ENCODE measurements at places on chromosomes 7 and 10.
A peak's percentile ranks its signal among the peaks of the same experiment; 100 is the strongest.

DNA sequence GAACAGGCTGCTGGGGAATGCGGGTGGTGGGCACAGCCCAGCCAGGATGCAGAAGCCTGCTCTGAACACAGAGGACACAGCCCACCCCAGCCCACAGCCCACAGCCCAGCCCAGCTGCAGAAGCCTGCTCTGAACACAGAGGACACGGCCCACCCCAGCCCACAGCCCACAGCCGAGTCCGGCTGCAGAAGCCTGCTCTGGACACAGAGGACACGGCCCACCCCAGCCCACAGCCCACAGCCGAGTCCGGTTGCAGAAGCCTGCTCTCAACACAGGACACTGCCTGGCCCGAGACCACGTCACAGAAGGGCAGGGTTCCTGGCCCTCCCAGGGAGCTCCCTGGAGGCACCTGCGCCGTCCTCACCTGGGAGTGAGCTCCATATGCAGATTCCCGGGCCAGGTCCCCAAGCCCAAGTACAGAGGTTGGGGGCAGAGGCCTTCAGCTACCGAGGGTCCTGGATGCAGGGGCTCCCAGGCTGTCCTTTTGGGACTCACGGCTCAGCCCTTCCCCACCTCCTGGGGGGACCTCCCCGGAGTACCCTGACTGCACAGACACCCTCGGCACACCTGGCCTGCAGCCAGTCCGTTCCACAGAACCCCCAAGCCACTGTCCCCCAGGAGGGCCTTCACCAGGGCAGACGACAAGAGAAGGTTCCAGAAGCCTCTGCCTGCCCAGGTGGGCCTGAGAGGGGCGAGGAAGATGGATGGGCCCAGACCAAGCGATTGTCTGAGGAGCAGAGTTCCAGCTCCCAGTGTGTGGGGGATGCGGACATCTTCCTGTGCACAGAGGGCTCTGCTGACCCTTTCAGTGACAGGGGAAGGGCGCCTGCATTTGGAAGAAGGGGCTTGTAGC lies 23.7 kb upstream of the FOXL3 start:
- no peak for DNase-seq

DNA sequence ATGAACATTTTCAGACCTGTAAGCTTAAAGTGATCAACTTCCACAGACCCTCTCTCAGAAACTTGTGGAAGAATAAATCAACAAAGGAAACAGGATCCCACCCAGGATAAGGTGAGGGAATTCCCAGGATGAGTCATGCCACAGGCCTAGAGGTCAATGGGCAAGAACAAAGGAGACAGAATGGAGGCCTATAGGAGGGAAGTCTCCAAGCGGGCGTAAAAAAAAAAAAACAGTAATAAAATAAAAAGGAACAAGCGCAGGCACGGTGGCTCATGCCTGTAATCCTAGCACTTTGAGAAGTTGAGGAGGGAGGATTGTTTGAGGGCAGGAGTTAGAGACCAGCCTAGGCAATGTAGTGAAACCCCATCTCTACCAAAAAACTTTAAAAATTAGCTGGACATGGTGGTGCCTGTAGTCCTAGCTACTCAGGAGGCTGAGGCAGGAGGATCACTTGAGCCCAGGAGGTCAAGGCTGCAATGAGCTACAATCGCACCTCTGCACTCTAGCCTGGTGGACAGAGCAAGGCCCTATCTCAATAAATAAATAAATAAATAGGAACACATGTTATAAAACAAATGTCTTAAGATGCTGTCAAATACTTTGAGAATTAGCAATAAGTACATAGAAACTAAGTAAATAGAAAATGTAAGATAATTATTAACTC lies 8.4 kb downstream of the SORBS1 start:
- no peak for DNase-seq

- DNase-seq: no peak
These were observed 42.2 kb downstream of the AOAH start for GRCh38 chr7:36682102-36682501.

- no peak for DNase-seq
These were observed 6.9 kb downstream of the ADAP1 start for GRCh38 chr7:947391-948210.

- no peak for DNase-seq
These were observed 12.3 kb upstream of the IFT22 start for GRCh38 chr7:101333912-101334311.

- no peak for DNase-seq
These were observed 111.2 kb downstream of the GALNT11 start for GRCh38 chr7:152136686-152137085.

DNA sequence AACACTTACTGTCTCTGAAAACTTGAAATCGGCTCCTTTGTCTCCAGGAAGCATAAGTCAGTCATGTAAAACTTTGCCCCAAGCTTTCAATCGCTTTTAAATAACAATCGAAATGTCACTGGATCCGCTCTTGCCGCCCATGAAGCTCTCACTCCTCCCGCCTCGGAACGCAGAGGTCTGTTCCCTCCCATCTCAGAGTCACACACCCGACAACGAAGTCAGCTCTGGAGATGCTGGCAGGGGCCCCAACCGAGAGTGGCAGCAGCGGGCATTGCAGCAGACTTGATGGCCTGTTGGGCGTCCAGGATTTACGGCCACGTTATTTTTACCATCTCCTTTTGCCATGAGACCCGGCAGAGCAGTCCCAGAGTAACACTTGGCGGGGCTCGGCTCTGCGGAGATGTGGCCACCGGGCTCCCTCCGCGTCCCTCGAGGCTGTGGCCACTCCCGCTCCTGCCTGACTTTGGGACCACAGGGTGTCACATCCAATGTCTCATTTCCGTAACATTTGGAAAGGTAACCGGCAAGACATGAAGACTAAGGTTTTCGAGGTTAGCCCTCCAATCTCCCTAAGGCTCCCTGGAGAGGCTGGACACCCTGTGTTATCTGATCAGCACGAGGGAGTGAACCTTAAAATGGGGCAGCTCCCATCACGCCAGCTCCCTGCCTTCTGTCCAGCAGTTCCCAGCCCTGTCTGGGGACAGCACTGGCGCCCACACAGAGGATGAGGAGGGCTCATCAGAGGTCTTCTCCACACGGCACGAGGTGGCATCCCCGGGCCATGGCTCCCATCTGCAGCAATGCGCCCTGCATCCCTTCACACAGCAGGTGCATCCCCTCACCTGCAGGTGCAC lies 62.8 kb upstream of the ADGRA1 start:
- DNase-seq: no peak

DNA sequence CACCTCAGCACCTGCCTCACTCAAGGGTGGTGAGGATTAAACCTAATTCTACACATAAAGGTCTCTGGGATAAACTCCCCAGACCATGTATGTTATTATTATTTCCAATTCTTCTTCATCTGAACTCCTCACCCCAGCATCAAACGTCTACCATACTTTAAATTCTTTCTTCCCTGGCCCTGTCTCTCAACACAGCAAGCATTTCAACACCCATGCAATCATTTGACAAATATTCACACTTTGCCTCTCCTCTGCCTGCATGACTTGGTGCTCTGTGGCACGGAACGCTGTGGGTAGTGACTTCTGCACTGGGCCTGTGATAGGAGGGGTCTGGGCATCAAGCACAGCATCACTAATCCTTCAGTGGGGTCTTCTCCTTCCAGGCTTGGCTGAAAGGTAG lies 490.8 kb downstream of the TNS3 start:
- DNase-seq: peak; percentile 18

DNA sequence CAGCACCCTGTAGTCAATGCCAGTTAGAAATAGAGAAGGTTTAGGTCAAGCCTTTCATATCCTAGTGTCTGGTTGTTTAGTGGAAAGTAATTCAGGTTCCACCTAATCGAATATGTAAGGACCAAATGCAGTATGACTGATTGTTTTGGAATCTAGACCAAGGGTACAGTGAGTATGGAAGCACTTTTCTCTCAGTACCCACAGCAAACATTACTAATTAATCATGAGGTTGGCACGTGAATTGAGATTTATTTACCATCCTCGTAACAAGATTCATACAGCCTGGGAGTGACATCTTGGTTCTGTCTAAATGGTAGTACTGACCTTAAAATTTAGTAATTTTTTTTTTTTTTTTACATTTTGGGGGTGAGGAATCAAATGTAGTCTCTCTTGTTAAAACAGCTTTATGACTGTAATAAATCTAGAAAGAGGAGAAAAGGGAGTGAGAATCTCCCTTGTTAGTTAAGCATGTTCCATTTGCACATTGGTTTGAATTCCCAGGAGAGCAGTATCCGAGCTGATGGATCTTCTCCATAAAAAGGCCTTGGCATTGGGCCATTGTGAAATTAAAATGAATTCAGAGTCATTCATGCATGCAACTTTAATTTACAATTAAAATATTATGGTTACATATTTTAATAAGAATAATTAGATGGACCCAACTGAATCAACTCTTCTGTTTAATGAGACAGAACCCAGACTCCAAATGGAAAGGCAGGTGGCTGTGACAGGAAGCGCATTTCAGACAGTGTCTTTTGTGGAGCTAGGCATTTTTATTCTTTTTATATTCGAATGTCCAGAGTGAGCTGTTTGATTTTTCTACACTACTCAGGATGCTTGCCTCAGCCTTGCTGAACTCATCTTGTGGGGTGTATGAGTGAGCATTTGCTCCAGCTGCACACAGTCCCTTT lies 57.6 kb downstream of the SNX10 start:
- peak; percentile 8 for DNase-seq

DNA sequence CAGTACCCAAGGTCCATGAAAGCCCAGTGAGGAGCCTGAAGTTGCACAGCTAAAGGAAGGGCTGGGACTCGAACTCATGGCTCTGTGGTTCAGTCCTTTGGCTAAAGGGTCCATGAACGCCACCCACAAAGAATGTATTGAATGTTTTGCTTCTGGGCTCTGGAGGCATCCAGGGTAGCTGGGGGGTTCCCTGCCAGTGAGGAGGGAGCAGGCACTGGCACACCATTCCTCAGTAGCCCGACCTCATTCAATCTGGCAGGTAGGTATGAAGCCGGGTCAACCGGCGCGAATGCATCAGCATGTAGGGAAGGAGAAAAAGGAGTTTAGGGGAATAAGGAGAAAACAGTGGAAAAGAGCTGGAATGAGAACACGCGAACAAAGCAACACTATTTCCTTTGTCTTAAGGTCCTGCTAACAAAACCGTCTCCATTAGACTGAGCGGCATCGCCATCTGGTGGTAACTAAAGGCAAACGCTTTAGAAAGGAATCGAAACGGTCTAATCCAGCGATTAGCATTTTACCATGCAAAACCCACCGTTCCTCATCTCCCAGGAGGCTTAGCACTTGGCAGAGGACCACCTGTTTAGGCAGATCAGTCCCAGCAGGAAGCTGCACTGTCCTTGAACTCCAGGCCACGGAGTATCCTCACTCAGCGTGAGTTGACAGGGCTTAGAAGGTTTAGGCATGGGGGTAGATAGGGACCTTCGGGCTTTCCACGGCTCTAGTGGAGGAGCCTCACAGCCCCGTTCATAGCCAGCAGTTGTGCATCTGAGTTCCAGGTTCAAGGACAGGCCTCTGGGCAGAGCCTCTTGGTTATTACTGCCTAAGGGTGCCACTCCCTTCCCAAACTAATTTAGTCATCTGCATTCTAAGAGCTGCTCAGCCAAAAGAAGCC lies 122.8 kb downstream of the UBE2H start:
- DNase-seq: peak; percentile 87

GRCh38 chr7:94011714-94012353 lies 7.7 kb upstream of the BET1 start:
- no peak for DNase-seq

DNA sequence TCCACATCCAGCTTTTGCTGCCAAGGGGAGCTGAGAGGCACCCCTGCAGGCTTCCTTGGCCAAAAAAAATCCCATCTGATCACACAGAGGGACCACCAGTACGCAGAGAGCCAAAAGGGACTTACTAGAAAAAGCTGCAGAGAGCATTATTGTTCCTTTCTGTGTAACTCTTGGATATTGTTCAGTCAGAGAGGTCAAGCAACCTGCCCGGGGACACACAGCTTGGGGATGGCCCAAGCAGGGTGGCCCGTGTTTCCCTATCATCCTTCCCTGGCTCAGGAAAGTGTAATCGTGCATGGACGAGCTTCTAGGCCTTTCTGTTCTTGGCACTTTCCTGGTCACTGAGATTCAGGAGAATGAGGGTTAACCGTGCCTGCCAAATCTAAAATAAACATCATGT lies 84.1 kb upstream of the SH2B2 start:
- DNase-seq: no peak

GRCh38 chr10:126519992-126520391 lies 131.7 kb upstream of the ADAM12 start:
- no peak for DNase-seq

- DNase-seq: no peak
These were observed 156.4 kb downstream of the ARID5B start for GRCh38 chr10:62057850-62058249.

DNA sequence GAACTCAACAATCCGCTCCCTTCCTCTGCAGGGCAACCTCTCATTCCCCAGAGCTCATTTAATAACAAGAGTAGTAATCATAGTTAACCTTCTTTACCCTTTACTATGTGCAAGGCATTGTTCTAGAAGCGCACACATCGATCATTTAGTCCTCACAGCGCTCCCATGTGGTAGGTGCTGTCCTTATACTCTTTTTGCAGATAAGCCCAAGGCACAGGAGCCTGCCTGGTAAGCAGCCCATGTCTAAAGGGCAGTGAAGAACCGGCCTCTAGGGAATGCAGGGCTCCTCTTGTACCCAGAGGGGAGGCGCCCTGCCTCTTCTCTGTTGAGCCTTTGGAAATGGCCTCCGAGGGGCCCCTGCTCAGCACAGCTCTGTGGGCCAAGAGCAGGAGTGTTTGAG lies 14.3 kb downstream of the CHST3 start:
- DNase-seq: no peak

DNA sequence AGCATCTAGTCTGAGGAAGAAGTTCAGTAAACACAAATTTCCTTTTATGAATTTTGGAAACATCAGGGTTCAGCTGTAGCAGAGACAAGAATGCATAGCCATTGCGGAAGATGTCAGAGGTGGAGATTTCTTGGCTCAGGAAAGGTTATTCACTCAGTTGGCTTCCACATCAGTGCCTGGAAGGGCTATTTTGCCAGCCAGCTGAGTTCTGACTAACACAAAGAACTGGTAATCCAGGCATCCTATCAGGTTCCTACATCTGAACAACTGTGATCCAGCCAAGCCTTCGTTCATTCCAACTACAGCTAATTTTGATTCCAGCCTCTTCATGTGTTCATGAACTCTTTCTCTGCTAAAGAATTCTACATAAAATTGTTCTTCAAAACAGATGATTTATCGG lies 965.6 kb downstream of the XPNPEP1 start:
- peak; percentile 43 for DNase-seq

DNA sequence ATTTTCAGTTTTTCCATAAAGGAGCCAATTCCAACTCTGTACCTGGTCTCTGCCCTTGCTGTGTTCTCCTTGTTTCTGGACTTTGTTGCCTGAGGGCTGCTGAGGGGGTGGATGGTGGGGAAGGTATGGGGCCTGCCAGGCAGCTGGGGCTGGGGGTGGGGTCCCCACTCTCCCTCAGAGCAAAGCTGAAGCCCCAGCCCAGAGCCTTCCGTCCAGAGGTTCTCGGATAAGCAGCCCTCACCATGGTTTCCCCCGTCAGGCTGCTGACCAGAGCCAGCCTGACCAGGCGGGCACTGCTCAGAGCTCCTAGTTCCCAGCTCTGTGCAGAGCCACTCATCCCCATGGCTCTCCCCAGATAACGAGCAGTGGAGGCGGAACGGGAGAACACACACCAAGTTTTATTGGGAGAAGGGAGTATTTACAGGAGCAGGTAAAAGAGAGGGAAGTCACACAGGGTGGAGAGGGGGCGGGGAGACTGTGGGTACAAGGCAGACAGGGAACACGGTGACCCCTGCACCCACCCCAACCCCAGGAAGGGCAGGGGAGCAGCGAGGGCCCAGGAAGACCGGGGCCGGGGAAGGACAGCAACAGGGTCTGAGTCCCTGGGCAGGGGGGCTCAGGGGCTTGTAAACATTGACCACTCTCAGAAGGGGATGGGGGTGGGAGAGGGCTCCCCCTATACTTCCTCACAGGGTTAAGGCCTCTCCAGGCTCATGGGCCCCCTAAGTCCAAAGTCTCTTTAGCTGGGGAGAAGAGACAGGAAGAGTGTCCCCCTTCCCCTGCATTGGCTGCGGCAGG lies 5.8 kb downstream of the GNB2 start:
- no peak for DNase-seq
